Esophagus mucosa (tissue), 1 donor: ENCODE measurements at places on chromosomes 2 and 18. TPM values are rescaled to one million over a fixed set of nuclear protein-coding genes. Genes with fewer than 3 reads are reported as not detected.

GRCh38 chr2:37571587-37572136 lies 99.8 kb downstream of the CDC42EP3 start:
- ATAC-seq, result no peak

DNA sequence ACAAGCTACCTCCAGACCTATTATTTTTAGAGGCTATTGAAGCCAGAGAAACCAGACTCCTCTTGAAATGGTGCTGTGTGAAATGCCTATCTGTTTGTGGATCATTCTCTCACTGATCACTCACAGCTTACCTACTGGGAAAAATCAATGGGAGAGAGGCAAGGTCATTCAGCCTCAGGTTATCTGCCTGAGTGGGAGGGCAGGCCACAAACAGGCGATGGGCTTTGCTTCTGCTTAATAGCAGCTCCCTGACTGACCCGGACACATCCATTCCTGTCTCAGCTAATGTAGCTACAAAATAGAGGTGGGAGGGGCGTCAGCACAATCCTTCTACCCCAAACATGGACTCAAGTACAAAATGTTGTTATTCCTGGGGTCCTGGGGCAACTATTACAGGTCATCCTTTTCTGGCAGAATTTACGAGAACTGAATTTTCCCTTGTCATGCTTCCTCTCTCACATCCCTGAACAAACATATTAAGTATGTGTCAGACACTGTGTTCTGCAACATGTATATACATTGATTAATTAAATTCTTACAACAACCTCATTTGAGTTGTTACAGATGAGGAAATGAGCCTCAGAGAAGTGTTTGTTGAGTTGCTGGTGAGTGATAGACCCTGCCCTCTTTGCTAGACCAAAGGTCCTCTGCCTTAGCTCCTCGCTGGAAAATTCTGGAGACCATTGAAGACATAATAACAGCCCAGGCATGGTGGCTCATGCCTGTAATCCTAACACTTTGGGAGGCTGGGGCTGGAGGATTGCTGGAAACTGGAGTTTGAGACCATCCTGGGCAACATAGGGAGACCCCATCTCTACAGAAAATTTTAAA lies 60.5 kb downstream of the CDK15 start:
- ATAC-seq, result no peak

- ATAC-seq, result no peak
Observed at GRCh38 chr2:37198681-37199065, 2.4 kb downstream of the CEBPZOS start.

B3GNT2 gene
- total RNA-seq, result 20.2 TPM

GRCh38 chr18:12011957-12012549 lies 30.7 kb downstream of the IMPA2 start:
- peak; percentile 73 for ATAC-seq

DSC2 gene
- 434 TPM for total RNA-seq

- ATAC-seq, result no peak
Observed at GRCh38 chr2:147211484-147211883, 633.3 kb upstream of the ACVR2A start.

DNA sequence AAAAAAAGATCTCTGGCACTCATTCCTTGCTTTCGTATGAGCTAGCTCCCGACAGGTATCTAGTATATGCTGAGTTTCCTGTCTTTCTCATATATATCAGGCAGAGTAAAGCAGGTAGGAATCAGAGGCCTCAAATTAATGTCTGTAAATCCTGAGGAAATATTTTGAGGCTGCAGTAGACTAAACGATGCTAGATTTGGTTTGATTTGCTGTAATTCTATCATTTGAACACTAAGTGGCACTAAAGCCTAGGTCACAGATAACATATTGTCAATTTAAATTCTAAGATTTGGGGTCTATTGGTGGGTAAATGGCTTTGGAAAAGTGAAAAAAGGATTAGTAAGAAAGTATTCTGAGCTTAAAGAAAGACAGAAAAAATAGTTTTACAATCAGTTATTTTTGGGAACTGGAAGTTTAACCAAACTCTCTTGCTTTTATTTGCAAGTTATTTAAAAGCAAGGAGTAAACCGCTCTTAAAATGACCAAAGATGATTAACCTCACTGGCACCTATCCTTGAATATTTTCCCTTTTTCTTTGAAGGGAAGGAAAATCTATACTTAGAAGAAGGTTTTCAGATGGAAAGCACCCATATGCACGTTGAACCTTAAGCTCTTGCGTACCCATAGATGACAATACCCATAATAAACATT lies 37.6 kb upstream of the SLC4A10 start:
- no peak for ATAC-seq

GRCh38 chr2:23520256-23520655 lies 135.3 kb downstream of the KLHL29 start:
- ATAC-seq, result no peak

ZRANB3 gene
- 4.5 TPM for total RNA-seq

CHRNG gene
- not detected for total RNA-seq

DNA sequence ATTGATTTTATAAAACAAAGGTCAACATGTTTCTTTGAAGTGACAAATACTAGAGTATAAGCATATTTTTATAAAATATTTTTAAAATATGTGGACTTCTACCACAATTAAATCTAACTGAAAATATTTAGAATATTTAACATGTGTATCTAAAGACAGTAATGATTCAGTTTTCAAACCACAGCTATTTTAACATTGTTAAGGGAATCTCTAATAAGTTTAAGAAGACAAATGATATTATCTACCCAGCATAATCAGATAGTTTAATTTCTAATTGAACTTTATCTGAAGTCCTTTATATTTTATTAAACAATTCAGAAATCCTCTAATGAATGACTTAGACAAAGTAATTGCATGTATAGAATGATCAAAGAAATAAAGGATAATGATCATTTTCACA lies 96.2 kb downstream of the VWC2L start:
- ATAC-seq, result no peak

DNA sequence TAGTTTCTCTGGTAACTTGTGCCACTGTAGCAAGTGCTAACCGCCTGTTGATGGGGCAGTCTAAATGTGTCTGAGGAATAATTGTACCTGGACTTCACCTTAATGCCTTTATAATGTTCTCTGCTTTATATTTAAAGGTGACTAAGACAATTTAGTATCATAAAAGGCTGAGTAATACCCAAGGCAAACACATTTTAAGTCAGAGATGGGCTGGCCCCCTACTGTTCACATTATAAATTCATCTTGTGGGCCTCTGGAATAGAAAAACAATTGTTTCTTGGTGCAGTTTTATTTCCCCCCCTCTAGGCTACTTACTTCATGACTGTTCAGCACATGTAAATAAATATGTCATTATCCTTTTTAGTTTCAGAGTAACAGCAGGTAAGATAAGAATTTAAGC lies 559.3 kb upstream of the PIK3C3 start:
- ATAC-seq, result no peak
